ENCODE measurements at places on chromosomes 3 and 15.

- no peak for DNase-seq
Observed at GRCh38 chr3:48155122-48155521, 33.1 kb downstream of the CDC25A start.

DNA sequence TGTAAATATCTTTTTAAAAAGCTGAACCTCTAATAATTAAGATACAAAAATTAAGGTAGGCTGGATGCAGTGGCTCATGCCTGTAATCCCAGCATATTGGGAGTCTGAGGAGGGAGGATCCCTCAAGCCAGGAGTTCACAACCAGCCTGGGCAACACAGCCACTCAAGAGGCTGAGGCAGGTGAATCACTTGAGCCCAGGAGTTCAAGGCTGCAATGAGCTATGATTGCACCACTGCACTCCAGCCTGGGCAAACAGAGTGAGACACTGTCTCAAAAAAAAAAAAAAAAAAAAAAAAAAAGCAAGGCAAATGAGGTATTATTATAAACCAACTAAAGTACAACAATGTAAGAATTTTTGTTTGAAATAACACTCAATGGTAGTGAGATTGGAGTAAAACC lies 47.6 kb downstream of the EFHB start:
- no peak for DNase-seq

GRCh38 chr3:68666429-68667136 lies 265.8 kb downstream of the TAFA4 start:
- DNase-seq: no peak

GRCh38 chr3:52915294-52915693 lies 17.9 kb upstream of the STIMATE start:
- DNase-seq: no peak

DNA sequence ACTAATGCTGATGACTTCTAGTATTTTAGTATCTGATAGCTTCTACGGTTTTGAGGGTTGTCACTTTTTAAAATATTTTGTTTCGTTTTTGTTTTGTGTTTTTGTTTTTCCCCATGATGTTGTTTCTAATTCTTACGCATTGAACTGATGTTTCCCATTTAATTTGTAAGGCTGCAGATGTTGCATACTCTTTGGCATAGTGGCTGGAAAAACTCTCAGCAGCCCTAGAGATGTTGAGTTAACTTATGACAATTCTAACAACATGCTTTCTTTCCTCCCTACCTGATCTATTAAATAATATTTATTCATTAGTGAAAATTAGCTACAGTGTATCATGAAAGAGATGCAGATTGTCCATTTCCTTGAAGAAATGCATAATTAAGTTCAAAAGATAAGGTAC lies 559.3 kb upstream of the GRM7 start:
- no peak for DNase-seq

GRCh38 chr15:91974321-91974720 lies 120.8 kb downstream of the SLCO3A1 start:
- no peak for DNase-seq

- no peak for DNase-seq
Observed at GRCh38 chr3:48896936-48897335, 1.7 kb downstream of the SLC25A20 start.

- no peak for DNase-seq
Observed at GRCh38 chr15:38053205-38053604, 118.8 kb downstream of the TMCO5A start.

- DNase-seq: no peak
Observed at GRCh38 chr15:36826948-36827347, 247.5 kb downstream of the CDIN1 start.

- DNase-seq: no peak
Observed at GRCh38 chr3:180755556-180755955, 76.3 kb upstream of the CCDC39 start.

GRCh38 chr3:133506215-133506901 lies 67.1 kb upstream of the CDV3 start:
- DNase-seq: no peak

DNA sequence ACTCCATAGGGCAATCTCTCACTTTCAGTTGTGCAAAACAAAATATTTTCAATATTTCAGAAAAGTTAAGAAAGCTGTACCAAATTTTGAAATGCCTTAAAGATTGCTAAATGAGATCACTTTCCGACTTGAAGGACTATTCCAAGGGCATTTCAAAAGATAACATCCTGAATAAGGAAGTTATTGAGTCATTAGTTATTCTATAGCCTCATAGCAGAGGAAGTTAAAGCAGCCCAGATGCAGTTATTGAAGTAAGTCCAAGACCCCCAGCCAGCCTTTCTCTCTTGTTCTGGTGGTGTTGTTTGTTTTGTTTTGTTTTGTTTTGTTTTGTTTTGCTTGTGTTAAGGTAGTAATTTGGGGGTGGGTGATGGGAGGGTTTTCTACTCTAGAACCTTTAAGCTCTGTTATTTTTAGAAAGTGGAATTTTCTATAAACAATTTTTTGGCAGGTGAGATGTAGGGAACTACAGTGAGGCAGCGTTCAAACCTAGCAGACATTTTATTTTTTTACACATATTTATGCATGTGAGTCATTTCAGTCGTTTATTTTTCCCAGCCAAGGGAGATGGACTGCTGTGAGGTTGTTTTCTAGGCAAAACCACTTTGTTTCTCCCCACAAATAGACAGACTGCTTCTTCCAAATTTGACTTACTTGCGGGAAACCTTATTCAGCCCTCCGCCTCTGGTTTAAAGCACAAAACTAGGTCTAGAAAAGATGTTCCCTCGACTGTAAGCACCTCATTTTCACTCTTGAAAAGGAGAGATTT lies 216.3 kb upstream of the ARPP21 start:
- no peak for DNase-seq

- no peak for DNase-seq
Observed at GRCh38 chr3:120846073-120846472, 61.9 kb upstream of the STXBP5L start.

GRCh38 chr15:95679847-95680582 lies 650.5 kb upstream of the NR2F2 start:
- no peak for DNase-seq

DNA sequence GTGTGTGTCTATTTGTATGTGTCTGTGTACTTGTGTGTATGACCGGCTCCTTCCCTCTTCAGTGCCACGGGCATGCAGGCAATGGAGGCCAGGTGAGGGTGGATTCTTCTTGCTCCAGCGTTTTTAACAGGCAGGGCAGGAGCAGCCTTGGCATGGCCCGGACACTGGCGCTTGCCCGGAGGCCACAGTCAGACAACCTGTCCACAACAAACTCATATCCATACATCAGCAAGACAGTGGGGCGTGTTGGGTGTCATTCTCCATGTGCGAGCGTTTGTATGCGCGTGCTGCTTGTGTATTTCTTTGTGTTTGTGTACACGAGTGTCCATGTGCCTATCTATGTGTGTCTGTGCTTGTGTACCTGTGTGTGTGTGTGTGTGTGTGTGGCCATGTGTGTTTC lies 29.8 kb downstream of the PTH1R start:
- DNase-seq: peak; percentile 58

- no peak for DNase-seq
Observed at GRCh38 chr3:47496892-47497291, 16.6 kb downstream of the ELP6 start.

- DNase-seq: no peak
Observed at GRCh38 chr3:130826516-130827182, 67.2 kb upstream of the ATP2C1 start.

DNA sequence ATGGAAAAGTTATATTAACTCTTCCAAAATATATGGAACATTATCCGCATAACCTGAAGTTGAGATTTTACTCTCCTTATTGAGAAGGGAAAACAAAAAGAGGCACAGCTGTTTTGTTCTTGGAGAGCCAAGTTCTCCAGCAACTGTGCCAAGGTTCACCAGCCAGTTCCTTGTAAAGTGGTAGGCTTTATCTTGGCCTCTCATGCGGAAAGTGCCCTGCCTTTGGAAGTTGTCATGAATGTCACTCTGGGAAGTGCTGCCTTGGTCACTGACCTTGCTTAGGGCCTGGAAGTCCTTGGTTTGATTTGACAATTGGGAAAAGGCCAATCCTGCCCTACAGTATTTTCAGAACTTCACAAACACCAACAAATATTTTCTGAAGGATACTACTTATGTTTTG lies 44.2 kb upstream of the THRB start:
- DNase-seq: no peak
